ENCODE measurements at places on chromosomes 11 and 22.

DNA sequence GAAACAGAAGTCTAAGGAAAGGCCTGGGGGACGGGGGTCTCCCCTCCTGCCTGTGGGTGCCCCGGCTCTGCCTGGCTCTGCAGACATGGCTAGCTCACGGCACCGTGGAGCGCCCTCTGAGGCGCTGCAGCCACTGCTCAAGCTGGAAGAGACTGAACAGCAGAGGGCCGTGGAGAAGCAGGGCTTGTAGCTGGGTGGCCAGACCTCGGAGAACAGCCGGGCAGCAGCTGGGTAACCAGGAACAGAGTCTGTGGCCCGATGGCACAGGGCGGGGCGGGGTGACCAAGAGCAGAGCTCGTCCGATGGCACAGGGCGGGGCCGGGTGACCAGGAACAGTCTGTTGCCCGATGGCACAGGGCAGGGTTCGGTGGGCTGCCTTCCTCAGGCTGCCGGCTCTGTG, 18.1 kb downstream of the RNH1 start:
- no peak for DNase-seq

GRCh38 chr22:35446365-35446764, 46.4 kb downstream of the MCM5 start:
- DNase-seq, result no peak

DNA sequence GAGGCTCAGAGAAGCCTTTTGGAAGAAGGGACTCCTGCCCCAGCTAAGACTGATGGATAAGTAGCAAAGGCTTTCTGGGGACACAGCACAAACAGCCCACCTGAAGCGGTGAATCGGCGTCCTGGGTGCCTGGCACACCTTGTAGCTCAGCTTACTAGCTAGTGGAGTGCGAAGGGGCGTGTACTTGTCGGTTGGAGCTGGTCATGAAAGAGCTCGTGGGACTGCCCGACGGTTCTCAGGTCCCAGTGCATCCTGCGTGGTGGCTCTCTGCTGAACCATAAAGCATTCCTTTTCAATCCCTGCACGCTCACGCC, 690 bp upstream of the UVRAG start:
- DNase-seq, result no peak

- no peak for DNase-seq
These were observed 77.2 kb upstream of the AKIP1 start for GRCh38 chr11:8833568-8834315.

- DNase-seq, result no peak
These were observed 1.8 kb upstream of the KRTAP5-4 start for GRCh38 chr11:1623716-1624115.

GRCh38 chr22:27460591-27461347, 340.8 kb downstream of the MN1 start:
- DNase-seq, result no peak

GRCh38 chr11:10310301-10310841, 5.5 kb downstream of the ADM start:
- no peak for DNase-seq

DNA sequence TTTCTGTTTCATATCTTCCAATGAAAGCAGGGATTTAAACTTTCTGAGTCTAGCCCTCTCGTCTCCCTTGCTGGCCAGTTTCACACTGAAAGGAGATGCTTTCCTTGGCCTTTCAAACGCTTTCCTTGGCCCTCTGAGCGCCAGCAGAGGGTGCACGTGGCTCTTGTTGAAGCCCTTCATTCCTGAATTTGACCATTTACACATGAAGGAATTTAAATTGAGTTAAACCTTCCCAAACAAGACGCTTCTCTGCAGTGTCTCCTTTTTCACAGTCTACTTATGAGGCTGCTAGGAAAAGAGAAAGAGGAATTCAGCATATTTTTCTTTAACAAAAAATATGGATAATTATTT, 21.6 kb downstream of the NNMT start:
- DNase-seq, result no peak

DNA sequence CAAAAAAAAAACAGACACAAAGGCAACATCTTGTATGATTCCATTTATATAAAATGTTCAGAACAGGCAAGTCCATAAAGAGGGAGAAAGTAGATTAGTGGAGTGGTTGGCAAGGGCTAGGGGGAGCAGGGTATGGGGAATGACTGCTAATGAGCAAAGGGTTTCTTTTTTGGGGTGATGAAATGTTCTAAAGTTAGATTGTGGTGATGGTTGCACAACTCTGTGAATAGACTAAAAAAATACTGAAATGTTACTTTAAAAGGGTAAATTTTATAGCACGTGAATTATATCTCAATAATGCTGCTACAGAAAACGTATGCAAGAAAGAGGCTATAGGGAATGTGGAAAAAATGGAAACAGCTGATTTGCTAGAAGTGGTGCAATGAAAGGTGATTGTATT, 155.1 kb downstream of the TENM4 start:
- no peak for DNase-seq

All from left forelimb (tissue), 1 donor.